ENCODE measurements at places on chromosomes 3 and 15.

DNA sequence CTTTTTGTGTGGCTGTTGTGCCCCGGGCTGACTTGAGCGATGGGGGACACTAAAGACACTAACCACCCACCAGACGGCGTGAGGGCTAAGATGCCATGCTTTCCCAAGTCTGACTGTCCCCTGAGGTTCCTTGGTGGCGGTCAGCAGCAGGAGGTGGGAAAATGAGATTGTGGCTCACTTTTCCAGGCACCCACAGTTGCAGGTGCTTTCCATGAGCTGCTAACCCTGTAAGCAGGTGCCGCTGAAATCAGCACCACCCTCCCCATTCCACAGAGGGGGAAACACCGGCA lies 17.7 kb downstream of the PRR23E start:
- no peak for DNase-seq

DNA sequence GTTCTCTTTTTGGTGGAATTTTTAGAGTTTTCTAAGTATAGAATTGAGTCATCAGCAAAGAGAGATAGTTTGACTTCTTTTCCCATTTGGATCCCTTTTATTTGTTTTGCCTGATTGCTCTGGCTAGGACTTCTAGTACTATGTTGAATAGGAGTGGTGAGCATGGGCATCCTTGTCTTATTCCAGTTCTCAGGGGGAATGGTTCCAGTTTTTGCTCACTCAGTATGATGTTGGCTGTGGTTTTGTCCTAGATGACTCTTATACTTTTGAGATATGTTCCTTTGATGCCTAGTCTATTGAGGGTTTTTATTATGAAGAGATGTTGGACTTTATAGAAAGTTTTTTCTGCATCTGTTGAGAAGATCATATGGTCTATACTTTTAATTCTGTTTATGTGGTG lies 72.5 kb downstream of the TNFAIP8L3 start:
- no peak for DNase-seq

GRCh38 chr3:123765475-123766128 lies 118.5 kb downstream of the MYLK start:
- no peak for DNase-seq

DNA sequence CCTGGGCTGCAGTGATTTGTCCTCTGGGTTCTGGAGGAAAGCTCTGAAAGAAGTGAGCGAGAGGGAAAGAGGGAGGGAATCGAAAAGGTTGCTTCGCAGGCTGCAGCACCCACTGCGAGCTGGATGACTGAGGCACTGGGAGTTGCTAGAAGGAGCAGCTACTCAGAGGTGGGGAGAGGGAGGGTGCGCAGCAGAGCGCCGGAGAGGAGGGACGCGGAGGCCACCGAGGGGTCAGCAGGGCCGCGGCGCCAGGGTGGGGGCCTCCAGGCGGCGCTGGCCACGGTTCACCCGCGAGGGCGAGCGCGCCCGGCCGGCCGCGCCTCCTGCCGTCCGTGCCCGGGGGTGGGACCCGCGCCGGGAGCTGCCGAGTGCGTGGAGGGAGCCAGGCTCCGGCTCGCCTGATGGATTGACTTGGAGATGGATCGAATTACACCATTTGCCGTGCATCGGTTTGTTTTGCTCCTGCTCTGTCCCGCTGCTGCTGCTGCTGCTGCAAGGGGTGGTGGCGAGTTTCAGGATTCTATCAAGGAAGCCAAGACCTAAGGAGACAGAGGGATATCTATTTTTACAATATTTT lies at the start of gene SEMA6D:
Gene SEMA6D, plus strand, starts transcription at position 470 of the 577 bp plus-strand sequence. CDS start 42,294 bp downstream, outside the sequence.
- no peak for DNase-seq

DNA sequence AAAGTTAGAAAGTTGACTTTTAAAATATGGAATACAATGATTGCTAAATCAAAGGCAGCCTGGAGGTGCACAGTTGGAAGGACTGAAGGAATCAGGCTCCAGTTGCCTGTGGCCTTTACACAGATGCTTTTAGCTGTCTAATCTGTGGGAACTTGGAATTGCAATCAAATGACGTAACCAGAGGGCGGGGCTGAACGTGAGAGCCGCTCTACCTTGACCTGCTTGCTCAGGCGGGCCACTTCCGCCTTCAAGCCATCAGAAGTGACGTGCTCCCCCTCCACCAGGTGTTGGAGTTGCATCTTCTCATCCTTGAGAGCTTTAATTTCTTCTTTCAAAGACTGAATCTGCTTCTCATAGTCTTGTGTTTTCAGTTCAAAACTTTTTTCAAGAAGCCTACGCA lies 37.7 kb upstream of the GNB5 start:
- DNase-seq = no peak

Data from activated CD4-positive, alpha-beta T cell treated with anti-CD3 and anti-CD28 coated beads, Interleukin-2, amount 50 U/mL, for 4 hours (primary cell).